PC-9 (cell line): ENCODE measurements at places on chromosomes 2 and 18. TPM values are rescaled to one million over a fixed set of nuclear protein-coding genes. Genes with fewer than 3 reads are reported as not detected.

GRCh38 chr2:40579247-40579646 lies 127.4 kb upstream of the SLC8A1 start:
- no peak for DNase-seq

GATA6 gene
- 9.1 and 12.3 TPM in 2 replicates for total RNA-seq

DNA sequence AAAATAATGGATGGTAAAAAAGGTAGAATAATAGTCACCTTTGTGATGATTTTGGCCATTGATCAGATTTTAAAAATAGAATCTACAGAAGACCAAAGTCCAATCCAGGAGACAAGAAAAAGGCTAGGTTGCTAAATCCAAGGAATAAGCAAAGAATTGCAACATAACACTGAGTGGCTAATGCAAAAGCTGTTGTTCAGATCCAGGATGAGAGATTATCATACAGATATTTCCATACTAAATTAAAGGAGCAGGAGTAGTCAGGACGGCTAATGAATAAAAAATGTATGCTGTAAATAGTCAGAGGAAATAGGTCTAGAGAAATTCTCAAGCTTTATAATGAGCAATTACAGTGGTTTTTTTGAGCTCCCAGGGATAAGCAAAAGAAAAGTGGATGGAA lies 745.9 kb upstream of the ACVR2A start:
- DNase-seq, result no peak

GRCh38 chr2:212912445-212913103 lies 238.8 kb downstream of the IKZF2 start:
- DNase-seq, result peak; percentile 94

HES6 gene
- 8.4 and 14.3 TPM in 2 replicates for total RNA-seq

DNA sequence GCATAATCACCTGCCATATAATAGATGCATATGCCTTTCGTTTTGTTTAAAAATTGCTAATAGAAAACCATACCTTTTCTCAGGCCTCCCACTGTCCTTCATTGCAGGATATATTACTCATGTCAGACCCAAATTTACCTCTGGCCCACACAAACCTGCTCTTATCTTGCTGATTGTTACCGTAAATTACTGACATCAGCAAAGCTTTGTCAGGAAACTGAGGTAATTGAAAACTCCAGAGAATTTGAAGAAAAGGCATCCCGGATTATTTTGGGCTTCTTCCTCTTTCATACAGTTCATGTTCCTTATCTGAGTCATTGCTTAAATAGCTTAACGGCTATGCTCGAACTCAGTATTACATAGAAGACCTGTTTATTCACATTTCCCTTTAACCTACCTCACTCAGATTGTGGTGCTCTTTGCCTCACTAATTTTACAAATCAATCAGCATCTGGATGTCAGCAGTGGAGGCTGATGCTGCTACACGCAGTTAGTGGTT lies 145.7 kb downstream of the ZEB2 start:
- no peak for DNase-seq

GRCh38 chr2:234661175-234661574 lies 164.3 kb upstream of the ARL4C start:
- DNase-seq, result no peak

DNA sequence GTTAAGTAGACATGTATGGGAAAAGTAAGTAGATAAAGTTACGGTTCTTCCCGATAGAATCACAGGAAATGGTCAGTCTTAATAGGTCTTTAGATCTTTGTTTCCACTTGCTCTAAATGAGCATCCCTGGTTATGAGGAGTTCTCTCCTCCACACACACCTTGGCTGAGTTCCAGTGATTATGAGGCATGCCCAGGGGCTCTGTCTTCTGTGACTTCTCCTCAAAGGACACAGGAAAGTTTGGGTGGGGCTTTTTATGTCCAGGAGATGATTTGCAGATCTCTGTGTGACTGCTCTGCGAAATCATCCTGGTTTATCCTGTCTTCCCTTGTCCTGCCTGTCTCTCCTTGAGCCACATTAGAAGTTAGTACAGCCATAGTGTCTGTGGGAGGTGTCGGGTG lies 83.9 kb upstream of the EML6 start:
- no peak for DNase-seq

DNA sequence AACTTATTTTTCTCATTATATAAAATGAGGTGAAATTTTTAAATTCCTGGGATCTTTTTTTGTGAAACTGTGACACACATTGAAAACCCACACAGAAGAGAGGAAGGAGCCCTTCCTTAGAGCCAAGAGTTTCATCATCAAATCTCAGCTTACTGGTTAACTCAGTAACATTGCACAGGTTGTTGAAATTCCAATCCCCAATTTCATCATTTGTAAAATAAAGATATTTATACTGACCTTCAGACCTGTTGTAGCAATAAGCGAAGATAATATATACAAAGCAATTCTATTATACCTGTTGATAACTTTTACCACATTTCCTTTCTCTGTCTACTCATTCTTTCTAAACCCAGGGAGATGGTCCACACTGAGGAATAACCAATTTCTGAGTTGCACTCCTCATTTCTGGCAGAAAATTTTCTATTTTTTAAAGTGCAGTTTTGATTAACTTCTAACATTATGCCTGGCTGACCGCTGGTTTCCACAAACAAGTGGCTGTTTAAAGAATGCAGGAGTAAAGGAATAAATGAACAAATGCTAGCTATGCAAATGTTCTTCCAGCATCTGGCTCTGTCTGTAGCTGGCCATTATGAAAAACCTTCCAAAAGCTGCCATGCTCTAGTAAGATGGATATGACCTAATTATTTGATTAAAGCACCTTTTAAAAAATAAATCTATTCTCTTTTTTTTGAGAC lies 105.7 kb upstream of the LINC00305 start:
- DNase-seq, result no peak
